ENCODE measurements at places on chromosomes 13 and 19.

DNA sequence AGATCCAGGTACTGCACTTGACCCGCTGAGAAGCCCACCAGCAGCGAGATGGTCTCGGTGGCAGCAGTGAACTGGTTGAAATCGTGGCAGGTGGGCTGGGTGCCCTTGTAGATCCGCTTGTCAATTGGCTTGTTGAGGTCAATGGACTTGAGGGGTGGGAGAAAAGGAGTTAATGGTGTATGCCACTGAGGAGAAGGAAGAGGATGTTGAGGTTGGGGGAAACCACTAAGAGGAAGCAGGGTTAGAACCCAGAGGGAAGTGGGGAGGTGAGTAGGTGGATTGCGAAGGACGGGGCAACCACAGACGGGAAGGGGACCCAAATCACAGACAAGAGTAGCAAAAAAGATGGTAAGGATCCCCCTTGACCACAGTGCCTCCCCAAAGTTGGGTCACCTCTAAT is 1.7 kb downstream of the DMWD start:
- DNase-seq: no peak

DNA sequence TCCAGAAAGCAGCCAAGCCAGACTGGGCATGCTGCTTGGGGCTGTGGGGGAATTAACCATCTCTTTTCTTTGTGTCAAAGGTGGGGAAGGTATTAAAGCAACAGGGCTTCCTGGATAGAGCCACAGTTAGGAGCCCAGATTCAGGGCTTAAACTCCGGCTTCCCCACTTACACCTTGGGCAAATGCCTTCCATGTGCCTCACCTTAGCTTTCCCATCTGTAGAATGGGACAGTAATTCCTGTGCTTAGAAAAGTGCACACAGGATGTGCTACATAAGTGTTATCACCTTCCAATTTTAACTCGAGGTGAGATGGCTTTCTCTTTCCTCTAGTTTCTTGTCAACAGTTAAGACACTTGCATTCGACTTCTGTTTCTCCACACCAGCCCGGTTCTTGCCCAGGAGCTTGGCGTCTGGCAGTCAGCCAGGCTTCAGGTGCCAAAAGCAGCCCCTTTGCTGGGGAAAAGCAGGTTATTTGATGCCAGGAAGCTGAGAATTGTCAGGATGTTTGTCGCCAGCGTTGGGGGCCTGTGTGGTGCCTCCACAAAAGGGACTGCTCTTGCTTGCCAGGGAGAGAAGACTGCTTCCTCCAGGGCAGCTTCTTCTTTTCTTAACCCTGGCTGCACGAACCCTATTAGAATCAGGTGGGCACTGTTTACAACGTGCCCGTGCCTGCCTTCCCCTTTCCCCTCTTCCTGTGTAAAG is 79.2 kb downstream of the SIPA1L3 start:
- no peak for DNase-seq

DNA sequence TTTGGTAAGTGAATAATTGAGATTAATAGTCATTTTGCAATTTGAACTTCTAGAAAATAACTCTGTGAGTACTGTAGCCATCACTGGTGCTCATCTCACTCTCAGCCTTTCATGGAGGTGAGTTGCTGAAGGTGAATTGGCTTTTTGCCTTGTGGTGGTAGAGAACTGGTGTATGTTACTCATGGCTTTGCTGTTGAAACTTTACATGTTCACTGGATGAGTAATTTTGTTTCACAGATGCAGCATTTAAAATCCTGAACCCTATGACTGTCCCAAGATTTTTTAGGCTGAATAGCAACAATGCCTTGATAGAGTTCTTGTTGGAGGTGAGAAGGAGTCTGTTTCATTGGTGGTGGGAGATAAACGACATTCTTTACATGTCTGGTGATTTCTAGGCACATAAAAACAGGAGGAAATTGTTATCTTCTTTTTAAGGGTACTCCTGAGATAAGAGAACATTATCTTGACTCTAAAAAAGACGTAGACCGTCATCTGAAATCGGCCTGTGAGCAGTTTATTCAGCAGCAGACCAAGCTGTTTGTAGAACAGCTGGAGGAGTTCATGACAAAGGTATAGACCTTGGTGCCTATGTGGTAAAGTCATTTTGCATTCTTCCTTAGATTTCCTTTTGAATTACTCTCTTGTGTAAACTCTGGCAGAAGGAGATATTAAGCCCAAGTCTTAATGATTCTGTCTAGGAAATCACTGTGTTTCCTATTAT is 53.9 kb downstream of the COG3 start:
- no peak for DNase-seq

DNA sequence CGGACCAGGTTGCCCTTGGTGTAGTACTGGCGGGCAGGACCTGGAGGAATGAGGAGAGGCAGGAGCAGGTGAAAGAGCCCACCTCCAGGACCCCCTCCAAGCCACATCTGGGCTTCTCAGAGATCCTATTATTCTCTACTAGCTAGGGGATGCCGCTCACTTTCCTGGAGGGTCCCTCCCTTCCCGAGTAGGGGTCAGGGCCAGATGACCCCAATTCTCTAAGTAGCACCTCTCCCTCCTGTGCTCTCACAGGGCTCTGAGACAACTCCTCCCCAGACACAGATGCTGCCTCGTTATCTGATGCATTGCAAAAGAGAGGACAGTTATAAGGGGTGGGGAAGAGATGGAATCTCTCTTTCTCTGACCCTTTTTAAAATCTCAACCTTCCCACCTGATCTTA is 22.9 kb downstream of the GP6 start:
- DNase-seq: no peak

DNA sequence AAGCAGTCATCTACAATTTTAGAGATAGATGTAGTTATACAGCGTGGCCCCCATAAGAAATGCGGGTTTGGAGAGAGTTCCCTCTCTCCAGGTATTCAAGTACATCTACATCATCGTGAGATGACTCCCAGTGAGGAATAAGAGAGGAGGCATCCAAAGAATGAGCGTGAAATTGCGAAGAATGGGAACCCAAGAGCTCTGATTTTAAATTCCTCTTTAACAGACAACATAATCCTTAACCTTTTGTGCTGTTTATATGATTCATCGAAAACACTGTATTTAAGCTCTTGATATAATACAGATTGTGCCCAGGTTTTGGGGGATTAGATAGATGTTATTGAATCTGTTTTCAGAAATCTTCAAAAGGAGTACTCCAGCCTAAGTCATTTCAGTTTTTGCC is 161.5 kb downstream of the COG6 start:
- DNase-seq: no peak
